ENCODE measurements at places on chromosomes 2 and 18.

GRCh38 chr2:37119157-37119556 is 34.8 kb downstream of the GPATCH11 start:
- DNase-seq = no peak

DNA sequence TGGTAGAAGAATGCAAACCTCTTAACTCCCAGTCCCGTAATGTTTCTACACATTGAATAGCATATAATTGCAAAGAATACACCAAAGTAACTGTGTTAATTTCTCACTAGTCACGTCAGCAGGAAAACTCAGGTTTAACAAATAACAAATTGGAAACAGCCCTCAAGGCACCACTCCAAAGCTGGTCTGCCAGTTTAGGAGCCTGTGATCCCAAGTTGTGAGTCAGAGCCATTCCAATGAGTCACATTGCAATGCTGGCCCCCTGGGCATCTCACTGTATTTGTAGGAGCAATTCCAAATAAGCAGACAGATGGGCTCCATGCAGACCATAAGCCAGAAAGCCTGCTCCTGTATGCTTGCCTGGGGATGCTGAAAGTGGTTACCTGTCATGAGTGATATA is 143.2 kb upstream of the SETBP1 start:
- no peak for DNase-seq

GRCh38 chr2:134395779-134396178 is 141.9 kb downstream of the MGAT5 start:
- peak; percentile 68 for DNase-seq

GRCh38 chr2:46195819-46196218 is 101.4 kb upstream of the EPAS1 start:
- DNase-seq = no peak

- no peak for DNase-seq
Measured at GRCh38 chr2:171909266-171909665, 13.0 kb upstream of the HAT1 start.

GRCh38 chr2:25977768-25978167 is 4.5 kb downstream of the KIF3C start:
- DNase-seq = no peak

- DNase-seq = peak; percentile 64
Measured at GRCh38 chr2:26612522-26613240, 28.5 kb downstream of the CIB4 start.

DNA sequence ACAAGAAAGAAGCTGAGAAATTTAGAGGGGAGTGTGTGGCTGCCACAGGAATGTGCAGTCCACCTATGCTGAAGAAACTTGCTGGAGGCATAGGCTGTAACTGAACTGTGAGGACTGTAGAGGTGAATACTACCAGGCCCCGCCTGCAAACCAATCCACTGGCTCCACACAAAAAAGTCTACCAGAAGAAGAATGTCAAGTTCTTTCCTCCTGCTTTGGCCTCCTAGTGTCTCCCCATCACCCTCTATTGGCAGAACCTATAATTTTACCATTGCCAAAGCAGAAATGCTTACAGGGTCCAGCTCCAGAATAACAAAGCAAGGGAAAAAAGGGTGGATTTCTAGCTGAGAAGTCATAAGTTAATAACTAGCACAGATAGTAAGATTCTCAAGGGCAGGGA is 5.9 kb upstream of the ATP5MC3 start:
- peak; percentile 89 for DNase-seq

DNA sequence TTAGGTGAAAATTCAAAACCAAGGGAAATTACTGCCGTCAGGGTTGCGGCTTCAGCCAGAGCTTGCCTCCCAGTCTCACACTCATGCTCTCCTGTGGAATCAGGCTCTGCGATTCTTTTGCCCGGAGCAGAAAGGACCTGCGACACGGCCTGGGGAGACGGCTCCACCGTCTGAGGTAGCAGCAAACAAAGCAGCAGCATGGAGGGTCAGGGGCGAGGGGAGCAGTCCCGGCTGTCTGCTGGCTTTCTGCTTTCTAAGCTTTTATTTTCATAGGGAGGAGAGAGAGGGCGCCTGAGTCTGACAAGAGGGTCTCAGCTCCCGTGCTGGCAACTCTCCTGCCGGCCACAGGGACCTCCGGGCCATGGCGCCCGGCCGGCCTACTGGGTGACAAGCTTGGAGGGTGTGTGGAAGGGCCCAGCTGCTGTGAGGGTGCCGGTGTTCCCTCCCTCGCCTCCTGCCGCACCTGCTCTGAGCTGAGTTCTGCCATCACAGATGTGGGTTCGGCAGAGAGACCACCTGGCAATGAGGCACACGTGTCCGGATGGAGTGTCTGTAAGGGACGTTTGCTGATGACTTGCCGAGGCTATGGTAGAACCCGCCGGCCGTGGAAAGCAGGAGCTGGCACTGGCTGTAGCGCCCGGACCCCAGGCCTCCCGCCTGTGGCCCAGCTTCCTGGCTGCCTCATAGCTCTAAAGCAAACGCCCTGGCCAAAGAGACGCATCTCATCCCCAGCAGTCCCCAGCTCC is 66.2 kb upstream of the CTDP1 start:
- DNase-seq = no peak

DNA sequence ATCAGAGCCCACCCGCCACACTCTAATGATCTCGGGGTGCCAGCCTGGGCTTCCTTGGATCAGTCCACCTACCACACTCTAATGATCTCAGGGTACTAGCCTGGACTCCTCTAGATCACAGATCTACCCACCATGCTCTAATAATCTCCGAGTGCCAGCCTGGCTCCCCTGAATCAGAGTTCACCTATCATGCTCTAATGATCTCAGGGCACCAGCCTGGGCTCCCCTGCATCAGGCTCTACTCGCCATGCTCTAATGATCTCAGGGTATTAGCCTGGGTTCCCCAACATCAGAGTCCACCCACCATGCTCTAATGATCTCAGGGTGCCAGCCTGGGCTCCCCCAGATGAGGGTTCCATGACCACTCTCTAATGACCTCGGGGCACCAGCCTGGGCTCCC is 48.1 kb downstream of the EIPR1 start:
- no peak for DNase-seq

- DNase-seq = peak; percentile 94
Measured at GRCh38 chr2:46983065-46983801, 67.6 kb upstream of the MCFD2 start.

DNA sequence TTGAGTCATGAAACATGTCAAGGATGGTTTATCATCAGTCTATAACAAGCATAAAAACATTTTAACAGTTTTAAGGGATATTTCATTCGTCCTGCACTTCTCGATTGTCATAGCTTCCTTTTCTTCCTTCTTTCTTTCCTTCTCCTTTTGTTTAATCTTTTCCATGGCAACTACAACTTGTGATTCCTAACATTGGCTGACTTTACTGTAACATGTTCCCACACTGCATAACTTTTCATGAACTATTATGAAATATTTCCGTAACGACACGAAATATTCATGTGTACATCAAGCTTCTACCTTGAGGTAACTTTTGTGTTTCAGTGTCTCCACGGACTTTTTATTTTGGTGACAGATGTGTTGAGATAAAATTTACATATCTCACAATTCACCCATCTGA is 134.4 kb downstream of the ACTR3 start:
- DNase-seq = no peak

GRCh38 chr2:70656421-70657010 is 102.9 kb upstream of the TGFA start:
- DNase-seq = no peak

DNA sequence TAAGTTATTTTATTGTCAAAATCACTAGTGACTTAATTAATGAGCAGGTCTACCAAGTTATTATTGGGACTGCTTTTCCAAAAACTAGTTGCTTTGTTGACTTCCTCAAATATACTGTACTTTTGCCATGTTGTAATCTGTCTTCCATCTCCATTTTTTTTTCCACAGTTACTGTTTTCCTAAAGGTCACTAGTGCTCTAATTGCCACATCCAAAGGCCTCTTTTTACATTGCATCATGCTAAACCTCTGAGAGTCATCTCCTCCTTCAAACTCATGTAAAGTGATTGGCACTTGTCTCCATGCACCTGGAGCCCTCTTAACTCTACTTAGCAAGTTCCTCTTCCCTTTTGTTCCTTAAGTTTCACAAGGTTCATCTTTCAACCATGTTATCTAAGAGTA is 11.8 kb downstream of the PMAIP1 start:
- DNase-seq = peak; percentile 62

DNA sequence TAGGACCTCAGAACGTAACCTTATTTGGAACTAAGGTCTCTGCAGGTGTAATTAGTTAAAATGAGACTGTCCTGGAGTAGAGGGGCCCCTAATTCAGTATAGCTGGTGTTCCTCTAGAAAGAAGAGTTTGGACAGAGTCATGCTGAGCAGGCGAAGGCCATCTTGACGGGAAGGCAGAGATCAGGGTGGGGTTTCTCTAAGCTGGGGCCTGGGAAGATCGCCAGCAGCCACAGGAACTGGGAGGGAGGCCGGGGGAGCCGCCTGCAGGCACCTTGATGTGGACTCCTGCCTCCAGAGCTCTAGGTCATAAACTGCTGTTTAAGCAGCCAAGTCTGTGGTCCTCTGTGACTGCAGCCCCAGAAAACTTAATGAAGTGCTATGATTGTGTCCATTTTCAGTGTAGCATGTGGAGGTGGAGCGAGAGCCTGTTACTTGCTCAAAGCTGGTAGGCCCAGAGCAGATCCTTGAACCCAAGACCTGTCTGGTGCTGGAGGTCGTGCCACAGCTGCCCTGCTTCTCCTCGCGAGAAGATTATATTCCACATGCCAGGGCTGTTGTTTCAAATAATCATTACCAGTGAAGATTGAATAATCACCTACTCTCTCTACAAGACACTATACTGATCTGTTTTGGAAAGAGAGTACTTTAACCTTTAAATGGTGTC is 105.7 kb downstream of the TPO start:
- peak; percentile 37 for DNase-seq

- DNase-seq = no peak
Measured at GRCh38 chr2:62306751-62307468, 111.0 kb downstream of the B3GNT2 start.

GRCh38 chr2:86074811-86075210 is 30.9 kb downstream of the POLR1A start:
- no peak for DNase-seq
